Activated CD4-positive, alpha-beta T cell treated with anti-CD3 and anti-CD28 coated beads, Interleukin-2, amount 50 U/mL, for 48 hours (primary cell): ENCODE measurements at places on chromosomes 3 and 15.

- no peak for DNase-seq
These were observed at the start of gene CTXN2 for GRCh38 chr15:48191574-48192225. TSS of gene CTXN2 (plus strand) at chr15:48191665. CDS start at chr15:48201301, 9,636 bp downstream.

GRCh38 chr15:93451265-93451664, 362.3 kb upstream of the RGMA start:
- DNase-seq = no peak

GRCh38 chr3:31968927-31969418, 12.1 kb downstream of the OSBPL10 start:
- no peak for DNase-seq

DNA sequence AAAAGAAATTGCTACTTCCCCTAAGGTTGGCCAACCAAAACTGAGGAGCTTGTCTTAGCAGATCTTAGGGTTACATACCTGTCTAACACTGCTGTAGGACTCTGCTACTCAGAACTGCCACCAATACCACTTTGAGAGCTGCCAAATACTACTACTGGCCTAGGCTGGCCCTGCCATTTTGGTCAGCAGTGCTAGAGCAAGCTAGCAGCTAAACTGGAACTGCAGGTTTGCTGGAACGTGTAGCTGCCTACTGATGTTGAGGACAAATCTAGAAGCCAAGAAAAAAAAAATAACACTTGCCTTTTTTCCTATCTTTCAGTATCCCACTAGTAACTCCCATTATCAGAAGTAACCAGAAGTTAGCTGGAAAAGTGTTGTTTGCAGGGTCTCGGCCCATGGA, 387.4 kb downstream of the RBMS3 start:
- DNase-seq = no peak

- DNase-seq = no peak
These were observed 39.3 kb downstream of the ADCY5 start for GRCh38 chr3:123409443-123410148.

DNA sequence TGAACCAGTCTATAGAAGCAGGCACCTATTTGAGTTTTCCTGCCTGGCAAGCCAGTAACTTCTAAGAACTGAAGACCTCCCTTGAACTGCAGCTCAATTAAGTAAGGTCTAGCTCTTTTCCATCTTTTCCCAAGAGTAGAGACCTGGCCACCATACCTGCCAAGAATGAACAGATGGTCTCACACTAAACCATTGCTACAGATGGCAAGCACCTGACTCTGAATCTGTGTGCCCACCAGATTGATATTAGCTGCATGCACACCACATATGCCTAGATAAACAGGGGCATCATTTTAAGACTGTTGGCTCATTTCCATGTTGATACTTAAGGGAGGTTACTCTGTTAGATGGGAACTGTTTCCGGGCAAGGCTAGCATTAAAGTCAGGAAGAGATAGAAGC, 34.8 kb upstream of the GSK3B start:
- DNase-seq = no peak
